Aorta (tissue), 5 donors: ENCODE measurements at places on chromosomes 2 and 18. TPM values are rescaled to one million over a fixed set of nuclear protein-coding genes. Genes with fewer than 3 reads are reported as not detected.

Gene GALNT14
- total RNA-seq, result 1.7 TPM

Gene NFATC1
- total RNA-seq, result 37.2 TPM

Gene ZNF385B
- total RNA-seq, result 4.6 TPM

Gene ABCG8
- total RNA-seq, result not detected

Gene SCN7A
- total RNA-seq, result 5.0 TPM

Gene RAD51AP2
- not detected for total RNA-seq

Gene UGT1A8
- total RNA-seq, result not detected
